Hypothalamus (tissue), 51 donors: ENCODE measurements at places on chromosomes 5 and 9.

DNA sequence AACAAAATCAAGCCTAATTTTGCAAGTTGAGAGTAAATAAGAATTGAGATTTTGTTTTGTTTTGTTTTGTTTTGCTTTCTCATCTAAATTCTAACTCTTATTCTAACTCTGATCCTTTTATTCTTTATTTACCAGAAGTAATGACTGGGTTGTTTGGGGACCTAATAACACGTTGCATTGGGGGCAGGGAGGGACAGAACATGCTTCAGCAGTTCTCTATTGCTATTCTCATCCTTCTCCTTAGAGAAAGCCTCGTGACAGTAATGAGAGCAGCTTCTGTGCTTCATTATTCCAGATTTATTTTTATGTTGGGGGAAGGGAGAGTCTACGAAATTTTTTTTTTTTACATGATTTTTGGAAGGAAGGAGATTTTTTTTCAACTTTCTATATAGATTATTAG, 21.1 kb downstream of the CPEB4 start:
- DNase-seq = peak; percentile 59

DNA sequence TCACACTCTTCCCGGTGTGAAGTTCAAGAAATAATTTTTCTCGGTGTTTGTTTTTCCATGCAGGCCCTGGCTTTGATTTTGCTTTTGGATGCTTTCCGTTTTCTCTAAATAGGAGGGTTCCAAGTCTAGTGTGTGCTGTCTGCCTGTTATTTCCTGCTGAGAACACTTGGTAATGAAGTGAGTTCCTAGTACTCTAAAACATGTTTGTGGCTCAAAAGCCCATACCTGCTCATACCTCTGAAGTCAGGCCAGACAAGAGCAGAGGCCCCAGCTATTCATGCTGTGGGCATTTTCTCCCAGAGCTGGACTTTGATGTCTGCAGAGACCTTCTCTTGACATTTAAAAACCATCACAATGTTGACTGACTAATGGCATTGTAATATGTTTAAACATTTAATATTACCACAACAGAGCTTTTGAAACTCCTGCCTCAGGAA, 211.2 kb downstream of the GOLPH3 start:
- no peak for DNase-seq

DNA sequence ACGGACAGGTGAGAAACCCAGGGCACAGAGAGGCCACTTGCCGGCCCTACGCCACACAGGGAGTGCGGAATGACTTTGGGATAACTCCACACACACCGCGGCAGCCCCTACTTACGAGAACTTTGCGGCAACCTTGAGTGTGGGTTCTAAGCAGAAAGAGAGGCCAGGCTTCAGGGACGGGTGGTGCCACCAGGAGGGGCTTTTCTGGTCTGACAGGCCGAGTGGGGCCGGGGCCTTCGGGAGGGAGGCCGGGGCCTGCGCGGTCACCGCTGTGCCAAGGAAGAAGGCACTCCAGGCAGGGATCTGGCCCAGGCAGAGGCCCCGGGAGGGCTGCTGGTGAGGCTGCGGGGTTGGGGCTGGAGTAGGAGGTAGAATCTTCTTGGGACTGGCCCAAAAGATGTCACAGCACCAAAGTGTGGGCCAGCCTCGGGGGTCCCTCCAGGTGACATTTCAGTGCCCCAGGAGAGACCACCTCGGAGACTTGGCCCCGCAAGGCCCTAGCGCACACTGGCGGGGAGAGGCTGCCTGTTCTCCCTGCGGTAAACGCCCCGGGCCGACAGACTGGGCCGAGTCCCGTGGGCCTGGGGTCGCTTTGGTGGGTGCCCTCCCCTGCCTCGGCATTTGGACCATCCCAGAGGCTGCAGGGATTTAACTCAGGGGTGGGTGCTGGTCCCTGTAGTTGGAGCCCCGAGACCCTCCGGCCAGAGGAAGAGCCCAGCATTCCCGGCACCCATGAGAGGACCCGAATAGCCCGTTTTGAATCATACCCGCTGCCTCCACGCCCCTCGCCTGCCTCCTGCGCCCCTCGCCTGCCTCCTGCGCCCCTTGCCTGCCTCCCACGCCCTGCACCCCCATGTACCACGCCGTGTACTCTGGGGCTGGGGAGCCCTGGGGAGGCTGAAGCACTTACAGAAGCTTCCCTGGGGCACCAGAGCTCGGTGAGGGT, 9.0 kb upstream of the RNU6ATAC start:
- DNase-seq = no peak

DNA sequence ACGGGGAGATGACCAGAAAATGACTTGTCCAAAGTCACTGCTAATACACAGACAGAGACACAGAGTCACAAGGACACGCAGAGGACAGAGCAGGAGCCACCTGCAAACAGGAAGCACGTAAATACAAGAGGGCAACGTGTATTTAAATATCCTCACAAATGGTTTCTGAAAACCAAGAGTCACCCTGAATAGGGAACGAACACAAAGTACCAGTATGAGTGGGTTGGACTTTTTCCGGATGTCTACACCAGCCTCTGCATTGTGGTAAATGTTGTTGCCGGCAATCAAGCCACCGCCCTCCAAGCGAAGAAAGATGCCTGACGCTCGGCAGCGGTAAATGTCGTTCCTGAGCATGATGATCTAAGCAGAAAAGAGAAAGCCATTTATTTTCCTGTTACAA, 44.5 kb downstream of the FBXO10 start:
- DNase-seq = no peak

DNA sequence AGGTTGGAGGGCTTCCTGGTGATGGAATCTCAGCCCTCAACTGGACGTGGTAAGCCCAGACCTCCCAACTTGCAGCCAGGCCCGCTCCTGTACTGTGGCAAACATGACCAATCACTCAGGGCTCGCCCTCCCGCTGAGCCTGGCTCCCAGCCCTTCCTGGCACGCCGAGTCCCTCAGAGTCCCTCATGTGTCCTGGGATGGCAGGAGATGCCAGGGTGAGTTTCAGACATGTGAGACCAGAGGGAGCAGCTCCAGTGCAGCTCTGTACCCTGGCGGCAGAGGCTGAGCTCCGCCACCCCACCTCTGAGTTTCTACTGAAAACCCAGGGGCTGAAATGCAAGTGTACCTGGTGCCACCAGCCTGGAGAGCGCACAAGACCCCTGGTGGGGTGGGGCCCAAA, 42.0 kb upstream of the RXRA start:
- DNase-seq = no peak

DNA sequence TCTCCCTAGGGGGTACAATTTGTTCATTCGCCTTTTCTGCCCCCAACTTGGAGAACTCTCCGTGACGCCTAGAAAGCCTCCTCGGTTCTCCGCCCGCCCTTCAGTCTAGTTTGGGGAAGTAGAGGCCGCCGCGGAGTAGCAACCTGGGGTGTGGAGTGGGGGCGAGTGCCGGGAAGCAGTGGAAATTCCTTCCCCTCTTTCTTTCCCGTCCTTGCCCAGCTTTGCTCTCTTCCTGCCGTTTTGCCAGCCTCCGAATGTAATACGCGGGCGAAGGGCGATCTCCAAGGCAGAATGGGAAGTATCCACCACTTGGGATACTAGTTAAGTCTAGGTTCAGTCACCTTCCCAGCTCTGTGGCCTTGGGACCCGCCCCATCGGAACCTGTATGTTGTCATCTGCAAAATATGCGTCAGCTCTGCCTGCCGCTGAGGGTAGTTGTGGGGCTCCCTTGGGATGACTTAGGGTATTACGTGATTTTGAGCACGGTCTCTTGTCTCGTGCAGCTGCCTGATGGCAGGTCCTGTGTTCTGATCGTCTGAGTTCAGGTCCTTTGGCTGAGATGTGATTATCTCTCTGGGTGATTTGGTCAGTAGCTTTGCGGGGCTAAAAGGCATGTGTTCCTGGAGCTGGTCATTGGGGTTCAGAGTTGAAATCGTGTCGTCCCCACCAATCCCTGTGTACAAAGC, 724 bp downstream of the PAM start:
- no peak for DNase-seq

- no peak for DNase-seq
Observed at GRCh38 chr9:69145144-69145715, 28.8 kb upstream of the TJP2 start.

GRCh38 chr5:92912283-92912682, 668.7 kb downstream of the NR2F1-AS1 start:
- no peak for DNase-seq

DNA sequence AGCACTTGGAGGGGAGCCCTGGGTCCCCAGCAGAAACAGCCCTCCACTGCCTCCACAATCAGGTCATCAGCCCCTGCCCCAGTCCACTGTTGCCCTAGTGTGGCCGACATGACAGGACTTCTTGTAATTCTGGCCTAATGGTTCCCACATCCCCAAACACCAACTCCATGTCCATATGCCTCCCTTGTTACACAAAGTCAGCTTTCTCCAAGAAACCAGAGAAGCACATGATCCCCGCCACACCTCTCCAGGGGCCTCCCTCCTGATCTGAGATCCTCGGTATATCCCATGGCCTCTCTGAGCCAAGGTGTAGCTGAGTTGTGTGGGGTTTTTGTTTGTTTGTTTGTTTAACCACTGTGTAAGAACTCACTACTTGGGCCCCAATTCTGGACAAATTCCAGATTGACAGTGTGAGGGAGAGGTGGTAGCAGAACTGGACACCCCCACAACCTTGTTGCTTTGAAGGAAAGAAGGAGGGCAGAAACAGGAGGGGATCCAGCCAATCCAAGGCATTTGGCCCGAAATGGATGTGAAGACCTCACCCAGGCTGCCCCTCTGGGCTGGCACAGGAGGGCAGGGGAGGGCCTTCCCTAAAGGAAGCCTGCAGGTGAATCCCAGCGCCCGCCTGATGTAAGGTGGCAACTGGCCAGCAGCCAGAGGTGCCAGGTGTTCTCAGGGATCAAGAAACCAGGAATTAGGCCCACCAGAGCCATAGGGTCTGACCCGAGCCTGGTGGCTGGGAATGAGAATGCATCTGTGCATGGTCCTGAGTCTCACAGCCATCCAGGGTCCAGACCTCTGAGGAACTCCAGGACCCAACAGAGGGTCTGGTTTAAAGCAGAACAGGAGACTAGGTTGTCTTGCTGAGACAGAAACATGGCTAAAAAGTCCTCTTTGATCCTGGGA, 13.4 kb downstream of the IRF1 start:
- DNase-seq = no peak

DNA sequence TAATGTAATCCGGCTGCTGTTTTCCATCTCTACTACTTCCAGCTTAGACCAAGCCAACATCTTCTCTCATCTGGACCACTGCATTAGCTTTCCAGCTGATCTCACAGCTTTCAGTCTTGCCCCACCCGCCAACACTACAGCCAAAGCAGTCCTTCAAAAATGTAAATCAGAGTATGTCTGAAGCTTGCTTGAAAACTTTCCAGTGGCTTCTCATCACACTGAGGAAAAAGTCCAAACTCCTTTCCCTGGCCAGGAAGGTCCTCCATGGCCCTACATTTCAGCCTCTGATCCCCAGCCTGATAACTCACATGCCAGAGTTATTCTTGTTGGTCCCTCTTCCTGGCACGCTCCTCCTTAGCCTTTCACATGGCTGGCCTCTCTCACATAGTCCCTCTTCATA, 38.5 kb downstream of the TTC1 start:
- DNase-seq = no peak

DNA sequence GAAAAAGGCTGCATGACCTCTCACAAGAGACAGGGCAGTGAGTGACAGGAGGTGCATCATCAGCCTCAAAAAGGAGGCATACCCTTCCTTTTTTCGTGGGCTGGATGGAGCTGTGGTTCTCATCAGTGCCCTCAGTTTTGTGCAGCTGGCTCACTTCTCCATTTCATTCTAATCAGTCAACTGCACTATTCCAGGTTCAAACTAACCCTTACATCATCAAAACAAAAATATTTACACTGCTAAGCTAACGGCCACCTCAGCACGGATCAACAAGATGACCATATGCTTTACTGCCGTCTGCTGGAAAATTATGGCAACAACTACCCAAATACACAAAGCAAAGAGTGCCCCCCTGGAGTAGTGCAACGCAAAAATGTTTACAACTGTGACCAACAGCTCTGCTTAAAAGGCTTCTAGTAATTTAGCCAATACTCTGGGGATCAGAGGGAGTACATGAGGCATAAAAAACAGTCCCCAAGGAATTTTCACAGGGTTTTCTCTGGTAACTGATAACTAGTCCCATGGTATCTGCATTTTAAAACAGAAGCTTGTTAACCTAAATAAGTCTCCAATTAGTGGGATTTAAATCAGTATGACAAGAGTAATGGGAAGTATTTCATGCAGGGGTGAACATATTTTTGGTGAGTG, 10.8 kb downstream of the KCNV2 start:
- DNase-seq = no peak

DNA sequence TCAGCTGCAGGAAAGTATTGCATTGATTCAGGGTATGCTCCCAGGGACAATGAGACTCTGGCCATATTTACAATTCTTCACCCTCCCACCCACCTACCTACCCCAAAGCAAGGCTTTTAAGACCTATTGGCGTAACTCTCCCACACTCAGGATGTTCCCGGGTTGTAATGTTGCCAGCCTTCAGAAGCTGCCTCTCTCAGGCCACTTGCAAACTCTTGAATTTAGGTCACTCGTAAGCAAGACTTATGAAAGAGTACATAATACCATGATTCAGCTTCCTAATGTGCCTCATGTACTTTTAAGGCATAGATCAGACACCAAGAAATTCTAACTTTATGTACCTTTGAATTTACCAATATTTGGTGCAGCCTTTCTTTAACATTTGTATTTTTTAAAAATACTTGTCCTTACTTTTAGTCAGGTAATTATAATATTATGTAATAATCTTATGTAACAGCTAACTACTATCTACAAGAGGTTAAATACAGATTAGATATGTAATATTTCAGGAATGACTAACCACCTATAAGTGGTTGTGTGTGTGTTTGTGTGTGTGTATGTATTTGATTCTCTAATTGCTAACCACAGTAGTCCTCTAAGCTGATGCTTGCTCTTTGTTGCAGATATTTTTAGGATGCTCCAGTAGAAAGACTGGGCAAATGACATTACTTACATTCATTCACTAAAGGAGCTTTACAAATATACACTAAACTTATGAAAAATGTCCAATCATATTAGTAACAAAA, 630.5 kb upstream of the MEF2C start:
- DNase-seq = no peak

DNA sequence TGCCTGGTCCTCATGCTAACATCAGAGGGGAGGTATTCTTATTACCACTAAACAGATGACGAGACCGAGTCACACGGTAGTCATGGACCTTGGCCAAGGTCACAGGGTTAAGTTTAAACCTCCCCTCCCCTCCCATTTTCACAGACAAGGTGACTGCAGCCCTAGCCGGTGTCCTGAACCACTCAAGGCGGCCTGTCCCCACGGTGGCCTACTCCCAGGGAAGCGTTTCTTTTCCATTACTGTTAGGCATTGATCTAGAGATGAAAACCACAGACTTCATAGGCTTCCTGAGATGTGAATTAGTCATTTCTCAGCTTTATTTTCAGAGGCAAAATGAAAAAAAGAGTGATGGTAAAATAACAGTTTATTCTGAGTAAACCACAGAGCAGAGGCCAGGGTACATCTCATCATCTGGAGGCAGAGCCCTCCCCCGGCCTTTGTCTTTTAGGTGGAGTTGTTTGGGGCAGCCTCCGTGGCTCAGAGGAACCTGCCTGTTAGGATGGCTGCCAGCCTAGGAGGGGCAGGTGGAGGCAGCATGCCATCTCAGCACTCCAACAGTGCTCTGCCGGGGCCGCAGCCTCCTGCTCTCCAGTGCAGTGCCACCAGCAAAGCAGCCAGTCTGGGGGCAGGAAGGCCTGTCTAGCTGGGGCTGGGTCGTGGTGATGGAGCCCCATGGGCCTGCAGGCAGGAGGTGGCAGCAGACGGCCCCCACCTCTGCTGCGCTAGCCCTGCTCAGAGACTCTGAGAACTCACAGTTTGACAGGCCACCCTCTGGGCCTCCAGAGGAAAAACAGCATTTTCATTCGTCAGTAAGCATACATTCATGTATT, 71.2 kb downstream of the RAPGEF1 start:
- no peak for DNase-seq
